ENCODE measurements at places on chromosomes 5 and 9.
A peak's percentile ranks its signal among the peaks of the same experiment; 100 is the strongest.

DNA sequence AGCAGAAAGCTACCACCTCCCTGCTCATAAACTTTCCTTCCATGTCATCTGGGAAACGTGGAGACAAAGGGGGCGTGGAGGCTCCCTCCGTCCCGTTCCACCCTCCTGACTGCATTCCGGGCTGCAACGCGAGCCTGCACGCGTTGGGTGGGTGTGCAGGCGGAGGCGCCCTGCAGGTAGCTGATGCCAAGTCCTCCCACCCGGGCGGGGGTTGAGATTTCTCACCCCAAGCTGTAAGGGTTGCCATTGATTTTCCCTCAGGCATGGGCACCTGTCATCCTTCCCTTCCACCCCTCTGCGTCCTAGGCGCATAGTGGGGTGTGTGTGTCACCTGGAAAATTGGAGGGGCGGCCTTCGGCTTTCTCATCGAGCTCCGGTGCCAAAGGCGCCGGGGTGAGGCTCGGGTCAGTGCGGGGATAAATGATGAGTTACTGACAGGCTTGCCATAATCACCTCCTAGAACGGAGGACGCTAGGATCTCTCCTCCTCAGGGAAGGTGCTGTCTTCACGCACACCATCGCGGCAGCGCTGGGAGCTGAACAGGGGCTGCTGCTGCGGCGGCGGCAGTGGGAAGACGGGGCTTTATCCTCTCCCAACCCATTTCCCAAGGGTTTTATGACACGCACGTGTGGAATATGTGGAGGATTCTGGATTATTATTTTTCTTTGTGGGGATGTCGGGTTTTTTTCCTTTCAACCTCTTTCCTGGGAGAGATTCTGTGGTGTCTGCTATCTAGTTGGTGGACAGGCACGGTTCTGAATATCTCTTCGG is 973 bp downstream of the PLPPR1 start:
- DNase-seq: peak; percentile 70

- no peak for DNase-seq
Observed at GRCh38 chr5:169814522-169814921, 165.8 kb downstream of the INSYN2B start.

DNA sequence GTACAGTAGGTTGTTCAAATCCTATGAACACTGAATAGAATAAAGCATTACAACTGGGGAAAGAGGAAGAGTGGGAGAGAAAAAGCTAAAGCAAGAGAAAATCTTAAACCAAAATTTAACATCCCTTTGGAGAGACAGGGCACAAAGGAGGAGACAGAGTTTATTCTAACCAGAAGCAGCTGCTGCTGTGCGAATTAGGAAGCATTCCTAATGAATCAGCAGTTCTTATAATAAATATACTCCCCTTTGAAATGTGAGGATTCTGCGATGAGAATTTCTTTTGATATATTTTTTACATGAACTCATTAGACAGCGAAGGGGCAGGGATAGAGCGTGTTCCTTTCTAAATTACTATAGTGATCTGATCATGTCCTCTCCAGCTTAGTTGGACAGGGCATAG is 233.4 kb downstream of the DENND1A start:
- no peak for DNase-seq

DNA sequence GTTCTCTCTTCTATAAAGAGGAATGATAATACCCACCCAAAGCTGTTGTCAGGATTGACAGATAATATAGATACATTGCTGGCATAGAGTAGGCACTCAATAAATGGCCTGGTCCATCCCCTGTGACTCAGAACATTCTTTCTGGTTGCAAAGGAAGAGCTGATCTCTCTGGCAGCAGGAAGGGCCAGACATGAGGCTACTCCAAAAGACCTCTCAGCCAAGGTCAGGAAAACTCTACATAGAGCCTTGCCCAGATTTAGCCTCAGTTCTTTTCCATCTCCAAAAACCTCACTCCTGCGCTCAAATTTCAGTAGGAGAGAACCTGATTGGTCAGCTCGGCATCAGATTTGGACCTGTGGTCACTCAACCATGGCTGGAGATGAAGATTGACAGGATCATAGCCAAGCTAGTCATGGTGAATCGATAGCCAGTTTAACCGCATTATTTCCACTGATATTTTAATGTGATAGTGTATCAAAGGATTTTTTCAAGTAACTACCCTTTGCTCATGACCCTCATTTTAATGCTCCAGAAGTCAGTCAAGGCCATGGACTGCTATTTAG is 319.6 kb downstream of the DRD1 start:
- DNase-seq: no peak

- no peak for DNase-seq
Observed at GRCh38 chr5:176736301-176736930, 73.9 kb upstream of the UNC5A start.

DNA sequence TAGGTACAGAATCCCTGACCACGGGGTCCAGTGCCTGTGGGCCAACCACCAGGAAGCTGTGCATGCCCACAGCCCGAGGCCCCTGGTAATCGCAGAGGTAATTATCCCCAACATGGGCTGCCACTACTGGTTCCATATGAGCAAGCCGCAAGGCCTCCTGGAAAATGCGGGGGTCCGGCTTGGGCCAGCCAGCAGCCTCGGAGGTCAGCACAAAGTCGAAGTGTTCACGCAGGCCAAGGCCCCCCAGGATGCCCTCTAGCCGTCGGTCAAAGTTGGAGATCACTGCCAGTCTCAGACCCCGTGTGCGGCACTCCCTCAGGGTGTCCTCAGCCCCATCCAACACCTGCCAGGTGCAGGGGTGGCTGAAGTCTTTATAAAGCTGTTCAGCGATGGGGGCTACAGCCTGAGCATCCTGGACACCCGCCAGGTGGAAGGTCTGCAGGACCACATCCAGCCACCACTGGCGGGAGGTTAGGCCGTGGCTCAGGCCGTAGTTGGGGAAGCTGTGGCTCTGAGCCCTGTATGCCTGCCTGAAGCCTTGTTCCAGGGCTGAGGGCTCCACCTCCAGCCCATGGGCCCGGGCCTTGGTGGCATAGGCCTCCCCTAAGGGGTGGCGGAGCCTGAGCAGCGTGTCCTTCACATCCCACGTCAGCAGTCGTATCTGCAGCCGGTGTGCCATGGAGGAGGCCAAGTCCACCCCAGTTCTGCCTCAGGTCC is 3.0 kb downstream of the HDHD3 start:
- no peak for DNase-seq

GRCh38 chr9:110332766-110333165 is 4.9 kb downstream of the TXNDC8 start:
- DNase-seq: no peak

- no peak for DNase-seq
Observed at GRCh38 chr5:40605295-40605958, 74.3 kb upstream of the PTGER4 start.

- no peak for DNase-seq
Observed at GRCh38 chr9:33719581-33720374, 75.6 kb upstream of the PRSS3 start.

GRCh38 chr9:12875191-12875590 is 100.4 kb downstream of the LURAP1L start:
- no peak for DNase-seq

DNA sequence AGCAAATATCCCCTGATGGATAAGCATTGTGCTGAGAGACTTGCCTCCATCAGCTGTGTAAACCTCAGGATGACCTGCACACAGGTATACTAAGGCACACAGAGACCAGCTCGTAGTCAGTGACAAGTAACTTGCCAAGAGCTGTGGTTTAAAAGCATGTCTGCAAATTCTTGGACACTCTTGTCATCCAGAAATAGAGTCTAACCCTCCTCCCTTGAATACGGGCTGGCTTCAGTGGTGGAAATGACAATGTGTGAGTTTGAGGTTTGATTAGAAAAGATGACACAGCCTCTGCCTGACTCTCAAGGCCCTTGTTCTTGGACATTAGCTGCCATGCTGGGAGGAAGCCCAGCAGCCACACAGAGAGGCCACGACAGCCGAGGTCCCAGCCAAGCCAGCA is 114.4 kb downstream of the GADD45G start:
- no peak for DNase-seq
